Foreskin fibroblast (primary cell): ENCODE measurements at places on chromosomes 4 and X.
A peak's percentile ranks its signal among the peaks of the same experiment; 100 is the strongest.

- no peak for DNase-seq
Observed at GRCh38 chrX:93422693-93423092, 250.7 kb downstream of the NAP1L3 start.

DNA sequence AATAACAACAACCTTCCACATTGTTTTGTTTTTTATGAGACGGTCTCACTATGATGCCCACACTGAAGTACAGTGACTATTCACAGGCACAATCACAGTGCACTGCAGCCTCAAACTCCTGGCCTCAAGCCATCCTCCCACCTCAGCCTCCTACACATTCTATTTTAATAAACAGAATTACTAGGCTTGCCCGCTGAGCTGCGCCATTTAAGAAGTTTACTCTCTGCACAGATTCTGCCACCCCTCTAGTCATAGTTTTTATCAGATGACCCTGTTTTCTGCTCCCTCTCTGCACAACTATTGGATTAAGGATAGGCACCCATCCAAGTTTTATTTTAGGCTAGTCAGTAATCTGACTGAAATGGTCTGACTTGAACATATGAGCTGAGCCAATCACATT is 11.3 kb upstream of the COX18 start:
- no peak for DNase-seq

- DNase-seq: no peak
Observed at GRCh38 chr4:113588895-113589668, 172.5 kb downstream of the CAMK2D start.

- DNase-seq: peak; percentile 66
Observed at GRCh38 chr4:124060261-124060918, 652.1 kb downstream of the ANKRD50 start.

DNA sequence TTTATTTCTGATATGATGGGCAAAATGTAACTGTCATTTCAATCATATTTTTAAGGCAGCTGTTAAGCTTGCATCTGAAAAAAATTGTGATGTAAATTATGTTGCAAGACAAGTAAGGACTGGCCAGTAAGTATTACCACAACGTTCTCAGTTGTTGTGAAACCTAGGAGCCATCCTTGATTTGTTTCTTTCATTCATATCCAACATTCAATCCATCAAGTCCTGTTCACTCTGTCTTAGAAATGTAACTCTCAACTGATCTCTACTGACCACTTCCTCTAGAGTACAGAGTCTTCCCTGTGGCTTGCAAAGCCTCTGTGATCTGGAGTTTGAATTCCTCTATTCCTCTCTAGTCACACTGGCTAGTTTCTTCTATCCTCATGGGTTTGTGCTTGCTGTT is 161.4 kb upstream of the MAD2L1 start:
- DNase-seq: no peak

DNA sequence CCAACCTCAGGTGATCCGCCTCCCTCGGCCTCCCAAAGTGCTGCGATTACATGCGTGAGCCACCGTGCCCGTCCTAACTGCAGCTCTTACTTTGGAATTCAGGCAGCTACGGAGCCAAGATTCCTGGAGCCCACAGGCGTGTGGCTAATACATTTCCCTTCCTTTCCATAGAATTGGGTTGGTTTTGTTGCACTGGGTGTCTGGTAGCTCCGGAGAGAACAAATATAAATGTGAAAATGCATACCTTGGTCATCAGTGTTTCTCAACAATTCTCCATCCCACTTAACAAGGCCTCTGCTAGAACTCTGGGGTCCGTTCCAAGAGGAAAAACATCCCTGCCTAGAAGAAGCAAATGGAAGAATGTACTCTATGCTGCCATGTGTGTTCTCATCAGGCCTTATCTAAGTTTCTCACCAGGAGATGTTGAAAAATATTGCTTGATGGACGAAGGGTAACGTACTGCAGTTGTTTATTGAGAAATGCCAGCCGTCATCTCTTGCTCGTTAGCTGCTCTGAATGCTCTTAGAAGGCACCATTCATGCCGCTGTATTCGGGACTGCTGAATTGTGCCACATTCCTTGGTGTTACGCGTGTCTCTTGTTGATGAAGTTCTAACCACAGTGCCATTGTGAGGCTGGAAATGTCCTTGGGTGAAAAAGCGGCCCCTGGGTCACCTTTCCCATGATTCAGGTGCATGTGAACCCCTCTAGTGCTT is 50.5 kb upstream of the CD99 start:
- DNase-seq: no peak

DNA sequence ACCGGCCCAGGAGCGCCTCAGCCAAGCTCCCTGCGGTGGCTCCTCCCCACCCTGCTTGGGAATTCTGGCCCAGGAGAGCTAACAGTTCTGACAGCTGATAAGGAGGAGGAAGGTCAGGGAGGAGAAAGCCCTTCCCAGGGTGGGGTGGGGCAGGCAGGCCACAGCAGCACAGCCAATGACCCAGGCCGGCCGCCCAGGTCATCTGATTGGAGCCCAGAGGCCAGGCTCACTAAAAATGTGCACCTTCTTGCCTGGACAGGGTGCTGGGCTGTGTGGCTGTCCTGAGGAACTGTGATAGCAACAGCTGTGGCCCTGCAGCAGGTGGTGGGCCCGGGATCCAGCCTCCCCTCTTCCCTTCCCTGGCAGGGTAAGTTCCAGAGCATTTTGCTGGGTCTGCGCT is 17.2 kb upstream of the SH3TC1 start:
- DNase-seq: no peak

GRCh38 chr4:37648084-37648817 is 37.9 kb downstream of the RELL1 start:
- peak; percentile 97 for DNase-seq

- no peak for DNase-seq
Observed at GRCh38 chr4:139824882-139825522, 159.4 kb downstream of the MGST2 start.

GRCh38 chr4:154343651-154344050 is 147.9 kb downstream of the DCHS2 start:
- no peak for DNase-seq

GRCh38 chr4:128835498-128836222 is 26.2 kb downstream of the JADE1 start:
- DNase-seq: no peak

- no peak for DNase-seq
Observed at GRCh38 chr4:40502220-40502619, 127.4 kb downstream of the RBM47 start.

- no peak for DNase-seq
Observed at GRCh38 chr4:183729069-183729406, 69.9 kb downstream of the TRAPPC11 start.

- DNase-seq: no peak
Observed at GRCh38 chr4:174265916-174266315, 17.6 kb downstream of the FBXO8 start.

- no peak for DNase-seq
Observed at GRCh38 chrX:40116925-40117324, 19.2 kb upstream of the BCOR start.

DNA sequence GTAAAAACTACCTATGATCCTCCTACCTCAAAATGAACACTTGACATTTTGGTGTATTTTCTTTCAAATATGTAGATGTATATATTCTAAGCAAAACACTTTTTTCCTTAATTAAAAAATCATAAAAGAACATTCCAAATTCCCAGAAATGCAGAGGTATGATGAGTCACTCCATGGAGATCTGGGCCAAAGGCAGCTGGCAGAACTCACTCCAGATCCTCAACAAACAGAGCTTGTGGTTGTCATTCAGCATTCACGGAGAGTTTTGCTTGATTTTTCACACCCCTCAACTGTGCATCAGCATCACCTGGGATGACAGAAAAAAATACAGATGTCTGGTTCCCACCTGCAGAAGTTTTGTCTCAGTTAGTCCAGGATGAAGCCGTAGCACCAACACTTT is 144.6 kb downstream of the KIT start:
- peak; percentile 55 for DNase-seq

- no peak for DNase-seq
Observed at GRCh38 chr4:163673848-163674697, 179.6 kb downstream of the TMA16 start.

- DNase-seq: no peak
Observed at GRCh38 chr4:79358438-79358837, 32.6 kb upstream of the NAA11 start.

- no peak for DNase-seq
Observed at GRCh38 chr4:80713409-80713808, 317.1 kb upstream of the BMP3 start.

GRCh38 chrX:119537487-119537886 is 27.7 kb downstream of the STEEP1 start:
- DNase-seq: peak; percentile 13

DNA sequence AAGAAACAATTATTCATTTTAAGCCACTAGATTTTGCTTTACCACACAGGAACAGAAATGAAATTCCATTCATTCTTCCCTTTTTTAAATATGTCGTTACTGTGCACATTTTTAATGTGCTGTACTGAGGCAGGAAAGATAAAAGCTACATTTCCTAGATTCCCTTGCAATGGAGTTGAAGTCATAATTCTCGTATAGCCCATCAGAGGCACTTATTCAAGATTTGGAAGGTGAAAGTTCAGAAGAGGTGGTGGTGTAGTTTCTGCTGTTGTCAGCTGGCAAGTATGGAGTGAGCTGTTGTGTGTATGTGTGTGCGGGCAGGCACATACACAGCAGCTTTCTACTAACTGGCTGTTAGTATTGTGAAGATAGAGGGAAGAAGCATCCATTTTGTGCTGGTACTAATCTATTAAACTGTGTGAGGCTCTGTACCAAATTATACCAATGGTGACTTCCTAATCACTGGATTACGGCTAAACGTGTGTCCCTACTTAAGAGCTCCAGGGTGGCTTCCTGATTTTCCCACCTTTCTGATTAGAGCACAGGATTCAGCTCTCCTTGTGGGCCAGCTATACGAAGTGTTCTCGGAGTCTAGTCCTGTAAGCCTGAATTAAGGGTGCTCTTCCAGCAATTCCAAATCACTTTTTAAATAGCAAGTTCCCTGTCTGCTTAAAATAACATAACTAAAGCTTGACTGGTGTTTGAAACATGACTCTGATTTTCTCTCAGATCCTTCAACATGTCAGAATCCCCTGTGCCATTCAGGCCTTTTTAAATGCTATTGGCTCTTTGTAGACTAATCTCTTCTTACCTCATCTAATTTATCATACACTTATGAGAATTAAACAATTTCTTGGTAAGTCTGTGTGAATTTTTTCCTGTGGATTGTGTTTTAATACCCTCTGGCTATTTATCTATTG is 43.8 kb downstream of the PDS5A start:
- DNase-seq: no peak

DNA sequence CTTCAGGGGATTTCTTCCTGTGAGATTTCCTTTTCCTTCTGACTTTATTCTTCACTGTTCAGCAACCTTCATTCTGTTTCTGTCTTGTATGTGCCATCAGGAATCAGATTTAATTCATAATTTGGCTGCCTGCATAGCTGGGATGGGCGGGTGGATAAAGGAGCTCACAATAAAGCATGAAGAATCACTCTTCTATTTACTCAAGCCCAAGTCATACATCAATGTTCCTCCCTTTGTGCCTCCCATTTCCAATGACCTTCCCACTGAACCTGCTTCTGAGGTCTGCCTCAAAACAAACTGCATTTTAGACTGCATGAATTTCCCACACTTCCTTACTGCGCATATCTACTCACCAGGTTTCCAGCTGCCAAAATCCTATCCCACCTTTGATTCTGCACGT is 14.0 kb downstream of the PDGFC start:
- DNase-seq: no peak

DNA sequence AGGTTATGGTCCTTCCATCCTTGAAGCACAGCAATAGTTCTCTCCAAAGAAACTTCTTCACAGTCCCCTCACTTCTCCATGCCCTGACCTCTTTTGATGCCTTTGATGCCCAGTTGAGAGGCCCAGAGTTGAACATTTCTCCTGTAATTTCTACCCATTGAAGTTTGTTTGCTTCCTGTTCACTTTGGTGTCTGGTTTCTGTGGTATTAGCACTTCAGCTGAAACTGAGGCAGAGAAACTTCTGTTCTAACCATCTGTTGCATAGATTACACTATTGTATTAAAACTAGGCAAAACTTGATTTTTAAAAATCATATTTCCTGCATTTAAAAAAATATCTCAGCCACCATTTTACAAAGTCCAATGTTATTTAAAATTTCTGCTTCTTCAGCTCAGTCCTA is 89.8 kb upstream of the ADGRG2 start:
- no peak for DNase-seq

DNA sequence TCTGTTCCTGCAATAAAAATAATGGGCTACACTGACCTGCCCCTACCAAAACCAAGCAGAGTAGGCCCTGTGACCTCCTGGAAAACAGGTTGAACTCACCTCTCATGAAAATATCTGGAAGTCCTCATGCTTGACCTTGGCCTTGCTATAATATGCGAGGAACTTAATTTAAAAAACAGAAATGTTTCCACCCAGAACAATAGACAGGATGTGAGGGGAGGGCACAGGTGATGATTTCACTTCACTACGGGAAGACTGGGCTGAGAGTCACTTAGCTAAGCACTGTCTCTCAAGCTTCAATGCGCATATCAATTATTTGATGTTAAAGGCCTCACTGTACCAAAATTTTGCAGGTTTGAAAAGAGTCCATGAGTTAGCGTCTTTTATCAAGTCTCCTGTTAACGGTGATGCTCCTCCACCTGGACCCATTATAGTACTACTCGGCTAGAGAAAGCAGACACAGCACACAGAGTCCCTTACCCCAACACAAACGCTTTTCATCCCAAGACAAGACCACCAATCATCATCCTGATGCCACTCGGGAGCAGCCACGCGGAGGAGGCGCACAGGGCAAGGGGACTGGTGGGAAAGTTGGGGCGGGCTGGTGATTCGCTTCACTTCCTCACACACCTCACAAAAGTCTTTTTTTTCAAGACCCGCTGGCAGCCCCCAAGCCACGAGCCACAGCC is 25.9 kb downstream of the ZNF721 start:
- DNase-seq: peak; percentile 32

DNA sequence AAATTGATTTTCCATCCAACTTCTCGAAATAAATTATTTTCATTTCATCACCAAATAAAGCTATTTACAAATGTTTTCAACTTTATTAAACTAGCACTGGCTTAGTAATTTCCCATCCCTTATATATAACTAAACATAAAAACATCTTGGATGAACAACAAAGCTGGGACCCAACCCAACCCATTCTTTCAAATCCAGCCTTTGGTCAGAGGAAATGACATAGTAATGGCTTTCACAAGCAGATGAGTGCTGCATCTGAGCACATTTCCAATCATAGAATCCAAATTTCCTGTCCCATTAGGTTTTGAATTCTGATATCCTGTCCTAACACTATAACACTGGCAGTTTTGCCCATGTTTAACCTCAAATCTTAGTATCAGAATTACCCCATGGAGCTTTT is 7.9 kb upstream of the EMCN start:
- peak; percentile 5 for DNase-seq

- peak; percentile 12 for DNase-seq
Observed at GRCh38 chr4:109302361-109303139, at the start of gene COL25A1. Gene COL25A1, minus strand, starts transcription at chr4:109302658.

DNA sequence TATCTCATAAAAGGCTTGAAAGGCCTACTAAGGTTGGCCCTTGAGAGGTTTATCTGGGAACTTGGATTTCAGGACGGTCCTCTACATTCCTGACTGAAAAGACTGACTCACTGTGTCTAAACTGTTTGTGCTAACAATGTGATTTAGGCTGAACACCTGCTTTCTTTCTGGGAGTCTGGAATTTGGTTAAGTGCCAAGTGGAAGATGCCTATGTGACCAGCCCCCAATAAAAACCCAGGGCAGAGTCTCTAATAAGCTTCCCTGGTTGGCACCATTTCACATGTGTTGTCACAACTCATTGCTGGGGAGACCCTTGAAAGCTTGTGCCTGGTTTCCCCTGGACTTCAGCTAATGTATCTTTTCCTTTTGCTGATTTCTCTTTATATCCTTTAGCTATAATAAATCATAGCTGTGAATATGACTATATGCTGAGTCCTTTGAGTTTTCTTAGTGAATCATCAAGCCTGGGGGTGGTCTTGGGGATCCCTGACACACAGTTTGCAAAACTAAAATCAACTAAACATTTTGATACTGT is 55.1 kb downstream of the GPR82 start:
- peak; percentile 77 for DNase-seq
